ENCODE measurements at places on chromosomes 2 and 18. TPM values are rescaled to one million over a fixed set of nuclear protein-coding genes. Genes with fewer than 3 reads are reported as not detected.

The HOXD8 gene
- 45.0 TPM for polyA plus RNA-seq

The CDH19 gene
- 0.92 TPM for polyA plus RNA-seq

GRCh38 chr2:230674966-230675672 is 37.5 kb upstream of the CAB39 start:
- DNase-seq, result no peak

DNA sequence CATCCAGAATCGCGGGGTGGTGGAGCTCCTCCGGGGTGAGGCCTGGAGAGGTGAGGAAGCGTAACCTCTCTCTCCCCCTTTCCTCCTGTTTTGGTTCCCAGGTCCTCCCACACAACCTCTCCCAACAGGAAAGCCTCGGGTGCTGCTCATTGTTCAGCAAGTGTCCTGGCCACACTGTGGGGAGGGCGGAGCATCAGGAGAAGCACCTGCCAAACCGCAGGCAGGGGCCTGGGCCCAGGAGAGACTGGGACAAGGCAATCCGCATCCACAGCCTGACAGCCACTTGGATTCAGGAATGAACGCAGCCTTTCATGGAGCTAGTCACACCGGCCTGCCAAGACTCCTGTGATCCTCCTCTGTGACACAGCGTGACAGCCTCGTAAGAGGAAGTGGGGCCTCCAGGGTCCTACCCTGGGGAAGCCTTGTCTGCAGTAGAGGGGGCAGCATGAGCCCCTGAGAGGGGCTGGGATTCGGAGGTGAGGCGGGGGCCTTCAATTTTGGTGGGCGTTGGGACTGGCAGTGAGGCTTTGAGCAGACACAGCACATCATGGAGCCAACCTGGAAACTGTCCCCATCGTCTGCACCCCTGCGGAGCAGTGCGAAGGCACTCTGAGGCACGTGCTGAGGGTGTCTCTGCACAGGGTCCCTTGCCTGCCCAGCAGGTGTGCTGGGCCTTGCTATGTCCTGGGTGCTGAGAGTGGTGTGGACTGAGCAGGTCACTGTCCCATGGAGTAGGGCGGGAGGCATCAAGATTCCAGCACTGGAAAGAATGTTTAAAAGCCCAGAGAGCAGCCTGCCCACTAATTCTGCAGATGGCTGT is 62.2 kb downstream of the EDAR start:
- no peak for DNase-seq

DNA sequence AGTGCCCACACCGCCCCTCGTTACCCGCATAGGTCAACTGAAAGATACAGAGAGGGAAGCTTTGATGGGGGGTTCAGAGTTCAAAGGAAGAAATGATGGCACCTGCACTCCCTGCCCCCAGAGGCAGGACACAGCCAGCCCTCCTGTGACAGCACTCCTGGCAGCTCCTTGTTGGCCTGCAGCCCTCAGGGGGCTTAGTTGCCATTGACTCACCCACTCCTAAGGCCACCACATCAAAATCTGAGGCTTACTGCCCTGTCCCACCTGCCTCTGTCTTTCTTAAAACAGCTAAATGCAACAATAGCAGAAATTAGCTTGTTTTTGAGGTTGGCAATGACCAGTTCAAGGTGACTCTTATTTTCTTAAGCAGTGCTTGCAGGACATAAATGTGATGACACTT is 31.6 kb upstream of the SLC35F6 start:
- no peak for DNase-seq

All from hindlimb muscle (tissue), 1 donor.